GM23248 (cell line): ENCODE measurements at places on chromosomes 7 and 10. TPM values are rescaled to one million over a fixed set of nuclear protein-coding genes. Genes with fewer than 3 reads are reported as not detected.

The PPP1R9A gene
- not detected in 2 replicates for total RNA-seq

GRCh38 chr7:129149511-129149910 lies 5.0 kb downstream of the TSPAN33 start:
- no peak overlapping the region for H3K27ac ChIP-seq
- H3K4me1 ChIP-seq: no peaks in the 10 kb centered on the region
- DNase-seq: no peak
- H3K27me3 ChIP-seq: peaks cover 65% of the 10 kb centered on the region

GRCh38 chr7:11847336-11847735 lies 15.3 kb upstream of the THSD7A start:
- no peaks in the 10 kb centered on the region for H3K4me1 ChIP-seq
- DNase-seq: peak; percentile 7
- no peak overlapping the region for H3K27ac ChIP-seq
- H3K36me3 ChIP-seq: no peaks in the 10 kb centered on the region
- H3K4me3 ChIP-seq: no peak overlapping the region

GRCh38 chr7:145986248-145986874 lies 130.2 kb upstream of the CNTNAP2 start:
- H3K27me3 ChIP-seq: no peaks in the 10 kb centered on the region
- no peaks in the 10 kb centered on the region for H3K4me1 ChIP-seq
- H3K36me3 ChIP-seq: no peaks in the 10 kb centered on the region
- no peak overlapping the region for H3K4me3 ChIP-seq
- DNase-seq: no peak

DNA sequence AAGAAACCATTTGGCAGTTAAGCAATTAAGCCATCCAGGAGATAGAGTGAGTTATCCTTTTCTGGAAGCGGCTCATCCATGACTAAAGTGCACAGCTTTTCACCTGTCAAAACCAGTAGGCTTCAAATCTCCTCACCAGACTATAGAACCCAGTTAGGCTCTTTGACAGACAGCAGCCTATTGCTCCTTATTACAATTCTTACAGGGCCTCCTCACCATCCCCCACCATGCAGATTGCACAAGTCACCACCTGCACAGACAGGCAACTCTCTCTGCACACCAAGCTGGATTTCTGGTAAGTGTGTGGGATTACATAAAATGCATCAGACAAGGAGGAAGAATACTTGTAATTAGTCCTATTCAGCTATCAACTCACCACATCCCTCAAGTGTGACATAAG lies 301.6 kb downstream of the SNX13 start:
- H3K4me3 ChIP-seq: no peak overlapping the region
- H3K27ac ChIP-seq: no peak overlapping the region
- DNase-seq: no peak
- no peaks in the 10 kb centered on the region for H3K27me3 ChIP-seq

The MRLN gene
- total RNA-seq: not detected in 2 replicates
